Vagina (tissue), 2 donors: ENCODE measurements at places on chromosomes 16 and 17.

- no peak for DNase-seq
These were observed 1.5 kb upstream of the FBXL16 start for GRCh38 chr16:707062-707538.

DNA sequence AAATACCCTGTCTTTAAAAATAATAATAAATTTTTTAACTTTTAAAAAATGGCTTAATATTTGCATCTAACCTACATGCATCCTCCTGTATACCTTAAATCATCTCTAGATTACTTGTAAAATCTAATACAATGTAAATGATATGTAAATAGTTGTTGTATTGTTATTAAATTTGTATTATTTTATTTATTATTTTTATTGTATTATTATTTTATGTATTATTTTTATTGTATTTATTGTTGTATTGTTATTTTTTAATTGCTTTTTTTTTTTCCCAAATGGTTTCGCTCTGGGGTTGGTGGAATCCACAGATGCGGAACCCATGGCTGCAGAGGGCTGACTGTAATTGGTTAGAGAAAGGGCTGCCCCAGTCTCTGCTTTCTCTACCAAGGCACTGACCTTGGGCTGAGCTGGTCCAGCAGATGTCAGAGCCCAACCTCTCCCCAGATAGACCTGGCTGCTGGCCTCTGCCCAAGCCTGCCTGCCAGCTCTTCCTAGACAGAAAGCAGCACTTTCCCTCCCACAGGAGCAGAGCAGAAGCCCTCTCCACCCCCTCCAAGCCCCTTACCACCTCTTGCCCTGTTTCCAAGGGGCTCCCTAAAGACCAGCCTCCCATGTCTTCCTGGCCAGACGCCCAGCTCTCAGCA lies 183.8 kb downstream of the GSG1L start:
- DNase-seq, result no peak

DNA sequence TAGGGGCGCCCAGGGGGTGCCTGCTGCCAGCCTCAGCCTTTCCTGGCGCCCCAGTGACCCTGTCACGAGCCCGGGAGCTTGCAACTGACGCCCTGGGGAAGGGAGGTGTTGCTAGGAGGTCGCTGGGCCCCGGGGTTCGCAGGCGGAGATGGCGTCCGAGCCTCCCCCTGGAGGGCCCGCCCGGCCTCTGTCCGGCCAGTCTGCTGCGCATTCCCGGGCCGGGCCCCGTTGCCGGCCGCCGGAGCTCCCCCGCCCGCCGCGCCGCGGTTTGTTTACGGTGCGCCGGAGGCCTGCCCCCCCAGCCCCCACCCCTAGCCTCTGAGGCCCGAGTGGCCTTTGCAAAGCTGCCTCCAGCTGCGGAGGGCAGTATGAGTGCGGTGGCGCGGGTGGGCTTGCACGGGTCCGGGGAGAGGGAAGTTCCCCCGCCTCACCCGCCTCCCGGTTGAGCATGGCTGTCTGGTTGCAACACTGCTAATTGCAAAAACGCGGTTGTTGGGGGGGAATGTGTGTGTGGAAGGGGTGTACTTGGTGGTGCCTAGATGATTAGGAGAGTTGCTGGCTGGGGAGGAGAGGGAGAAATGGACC lies 514 bp downstream of the THRA start:
- DNase-seq, result no peak

DNA sequence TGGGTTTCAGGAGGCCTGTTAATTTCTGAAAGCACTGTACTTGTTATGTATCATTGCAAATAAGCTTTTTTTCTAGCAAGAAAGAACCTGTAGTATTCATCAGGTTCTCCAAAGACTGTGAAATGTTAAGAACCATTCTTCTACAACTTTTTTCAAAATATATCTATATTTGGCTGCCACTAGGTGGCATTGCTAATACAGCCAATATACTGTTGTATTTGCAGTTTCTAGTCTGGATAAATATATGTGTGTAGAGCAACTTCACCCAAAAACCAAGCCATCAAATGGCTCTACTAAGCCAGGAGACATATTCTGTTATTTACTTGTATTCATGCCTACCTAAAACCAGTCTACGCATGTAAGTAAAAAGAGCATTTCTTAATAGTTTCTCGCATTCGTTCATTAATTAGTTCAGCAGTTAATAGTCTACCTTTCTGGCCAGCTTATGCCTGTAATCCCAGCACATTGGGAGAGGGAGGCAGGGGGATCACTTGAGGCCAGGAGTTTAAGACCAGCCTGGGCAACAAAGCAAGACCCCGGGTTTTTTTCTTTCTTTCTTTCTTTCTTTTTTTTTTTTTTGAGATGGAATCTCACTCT lies 39.5 kb downstream of the VMP1 start:
- DNase-seq, result no peak

DNA sequence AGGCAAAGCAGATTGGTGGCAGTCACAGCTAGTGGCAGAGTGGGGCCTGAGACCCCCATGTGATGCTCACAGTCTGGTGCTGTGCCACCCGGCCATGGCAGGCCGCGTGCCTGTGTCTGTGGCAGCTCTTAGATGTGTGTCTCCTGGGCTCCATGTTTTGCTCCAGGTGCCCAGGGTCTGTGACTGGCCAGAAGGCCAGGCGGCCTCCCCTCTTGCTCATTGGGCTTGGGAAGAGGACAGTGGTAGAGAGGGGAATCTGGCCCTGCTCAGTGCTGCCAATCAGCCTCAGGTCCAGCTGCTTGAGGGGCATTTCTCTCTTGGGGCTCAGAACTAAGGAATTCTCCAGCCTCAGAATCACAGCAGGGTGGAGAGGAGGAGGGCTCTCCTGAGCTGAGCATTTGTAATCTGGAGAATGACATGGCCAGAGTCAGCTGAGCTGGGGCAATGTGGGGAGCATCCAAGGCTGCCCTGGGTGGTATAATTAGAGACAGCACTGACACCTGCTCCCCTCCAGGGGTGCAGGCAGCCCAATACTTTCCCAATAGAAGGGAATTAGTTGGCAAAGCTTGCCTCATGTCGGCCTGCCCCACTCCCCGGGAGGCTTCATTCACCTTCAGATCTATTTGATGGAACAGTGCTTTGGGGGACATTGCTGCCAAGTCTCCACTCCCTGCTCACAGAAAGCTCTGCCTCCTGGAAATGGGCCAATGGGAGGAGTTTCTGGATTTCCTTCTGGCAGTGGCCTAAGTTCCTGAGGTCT lies 2.7 kb upstream of the LASP1NB start:
- DNase-seq, result no peak

DNA sequence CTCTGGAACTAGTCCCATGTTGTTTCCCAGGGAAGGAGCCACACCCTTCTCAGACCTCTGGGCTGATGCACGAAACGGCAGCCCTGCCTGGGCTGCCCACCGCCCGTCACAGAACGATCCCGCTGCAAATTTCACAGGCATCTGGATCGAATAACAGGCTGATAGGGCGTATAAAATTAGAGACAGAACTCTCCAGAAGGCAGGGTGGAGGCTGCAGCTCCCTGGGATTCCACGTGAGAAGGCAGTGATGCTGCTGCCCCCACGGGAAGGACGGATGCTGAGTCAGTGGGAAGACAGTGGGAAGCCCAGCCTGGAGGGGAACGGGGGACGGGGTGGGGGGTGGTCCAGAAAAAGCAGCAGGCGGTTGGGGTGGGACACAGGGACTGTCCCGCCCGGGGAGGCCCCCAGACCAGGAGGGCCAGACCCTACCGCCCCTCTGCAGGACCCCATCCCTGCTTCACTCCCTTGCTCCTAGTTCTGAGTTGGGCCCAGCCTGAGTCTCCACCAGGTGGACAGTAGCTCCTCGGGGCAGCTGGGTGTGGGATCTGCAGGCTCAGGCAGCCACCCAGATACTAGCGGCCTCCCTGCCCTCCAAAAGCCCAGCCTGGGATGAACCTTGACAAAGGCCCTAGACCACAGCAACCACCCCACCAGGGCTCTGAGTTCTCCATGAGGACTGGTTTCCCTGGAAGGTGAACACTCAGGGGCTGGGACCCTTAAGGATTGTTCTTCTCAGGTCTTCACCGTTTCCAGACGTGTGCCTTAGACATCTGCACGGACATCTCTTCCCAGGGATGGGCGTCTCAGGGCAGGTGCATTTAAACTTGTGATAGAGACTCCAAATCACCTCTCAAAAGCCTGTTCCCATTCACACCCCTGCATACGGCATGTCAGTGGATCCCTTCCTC lies 117.8 kb downstream of the METRNL start:
- DNase-seq, result no peak

GRCh38 chr16:54290833-54291655 lies 4.5 kb upstream of the IRX3 start:
- DNase-seq, result no peak

DNA sequence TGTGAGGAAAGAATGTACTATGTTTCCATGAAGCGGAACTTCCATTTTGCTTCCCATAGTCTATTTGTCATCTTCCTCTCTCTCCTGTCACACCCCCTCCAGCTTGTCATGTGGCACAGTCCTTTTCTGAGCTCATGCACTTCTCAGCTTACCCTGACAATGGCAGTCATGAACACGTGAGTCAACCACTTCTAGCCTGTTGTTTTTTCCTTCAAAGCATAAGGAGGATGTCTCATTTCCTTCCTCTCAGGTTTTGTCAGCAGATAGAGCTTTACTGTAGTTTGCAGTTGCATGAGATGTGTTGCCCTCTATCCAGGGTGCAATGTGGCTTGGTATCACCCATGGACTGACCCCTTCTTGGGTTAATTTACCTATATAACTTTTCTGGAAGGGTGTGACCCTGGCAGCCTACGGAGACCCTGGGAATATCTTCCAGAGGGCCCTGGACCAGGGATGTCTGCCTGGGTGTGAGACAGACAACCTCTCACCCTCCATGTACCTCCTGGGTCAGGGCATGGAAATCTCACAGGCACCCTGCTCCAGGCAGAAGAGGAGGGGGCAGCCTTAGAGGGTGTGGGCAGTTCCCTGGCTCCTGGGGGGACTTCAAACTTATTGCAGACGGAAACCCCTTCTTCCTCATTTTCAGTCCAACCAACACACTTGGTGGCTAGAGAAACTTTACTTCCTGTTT lies 4.0 kb upstream of the ZNF267 start:
- DNase-seq, result no peak

DNA sequence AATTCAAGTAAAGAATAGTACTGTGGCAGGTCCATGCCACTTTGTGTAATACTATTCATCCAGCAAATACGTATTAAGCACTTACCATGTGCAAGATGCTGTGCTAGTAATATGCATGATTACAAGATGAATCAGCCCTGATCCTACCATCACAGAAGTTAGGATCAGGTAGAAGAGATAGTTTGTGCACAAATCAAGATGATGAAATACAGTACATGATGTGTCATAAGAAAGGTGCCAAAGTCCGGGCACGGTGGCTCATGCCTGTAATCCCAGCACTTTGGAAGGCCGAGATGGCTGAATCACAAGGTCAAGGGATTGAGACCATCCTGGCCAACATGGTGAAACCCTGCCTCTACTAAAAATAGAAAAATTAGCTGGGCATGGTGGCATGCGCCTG lies 10.9 kb downstream of the COG4 start:
- no peak for DNase-seq

DNA sequence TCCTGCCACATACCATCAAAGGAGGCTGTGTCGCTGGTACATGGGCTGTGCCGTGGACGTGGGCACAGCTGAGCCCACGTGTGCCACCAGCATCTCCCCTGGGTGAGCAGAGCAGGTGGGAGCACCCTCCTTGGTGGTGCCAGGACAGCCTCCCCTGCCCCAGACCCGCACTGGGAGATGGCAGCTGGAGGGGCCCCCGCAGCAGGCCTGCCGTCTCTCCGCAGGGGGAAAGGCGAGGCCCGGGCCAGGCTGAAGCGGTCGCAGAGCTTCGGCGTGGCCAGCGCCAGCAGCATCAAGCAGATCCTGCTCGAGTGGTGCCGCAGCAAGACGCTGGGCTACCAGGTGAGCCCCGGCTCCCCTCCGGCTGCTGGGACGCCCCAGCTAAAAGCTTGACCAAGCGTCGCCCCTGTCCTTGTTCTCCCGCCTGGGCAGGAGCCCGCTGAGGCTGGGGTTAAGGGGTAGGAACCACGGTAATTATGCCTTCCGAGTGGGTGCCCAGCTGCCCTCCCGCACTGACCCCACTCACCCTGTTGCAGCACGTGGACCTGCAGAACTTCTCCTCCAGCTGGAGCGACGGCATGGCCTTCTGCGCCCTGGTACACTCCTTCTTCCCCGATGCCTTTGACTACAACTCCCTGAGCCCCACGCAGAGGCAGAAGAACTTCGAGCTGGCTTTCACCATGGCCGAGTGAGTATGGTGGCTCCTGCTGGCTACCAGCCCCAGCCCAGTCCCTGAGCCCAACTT lies 12.5 kb downstream of the SMTNL2 start:
- no peak for DNase-seq

DNA sequence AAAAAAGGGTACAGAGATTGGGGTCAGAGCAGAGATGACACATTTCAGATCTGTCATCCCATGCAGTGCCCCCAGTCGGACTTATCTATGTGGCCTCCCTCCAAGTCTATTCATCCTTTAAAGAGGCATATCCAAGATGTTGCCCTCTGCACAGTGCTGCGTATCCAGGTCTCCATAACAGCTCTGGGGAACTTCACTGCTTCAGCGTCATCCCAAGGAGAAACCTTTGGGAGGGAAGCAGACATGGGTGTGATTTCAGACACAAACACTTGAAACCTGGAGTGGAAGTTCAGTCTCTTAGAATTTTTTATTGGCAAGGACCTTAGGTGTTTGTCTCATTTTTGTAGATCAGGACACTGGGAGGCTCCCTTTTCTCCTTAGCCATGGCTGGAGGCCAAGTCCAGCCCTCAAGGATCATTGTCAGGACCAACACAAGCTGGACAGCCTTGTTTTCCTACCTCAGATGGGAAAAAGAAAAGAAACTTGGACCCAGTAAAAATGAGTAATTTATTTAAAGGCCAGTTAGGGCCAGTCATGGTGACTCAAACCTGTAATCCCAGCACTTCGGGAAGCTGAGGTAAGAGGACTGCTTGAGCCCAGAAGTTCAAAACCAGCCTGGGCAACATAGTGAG lies 23.9 kb upstream of the NLK start:
- no peak for DNase-seq

GRCh38 chr17:32588982-32589381 lies 102.2 kb downstream of the CDK5R1 start:
- no peak for DNase-seq

DNA sequence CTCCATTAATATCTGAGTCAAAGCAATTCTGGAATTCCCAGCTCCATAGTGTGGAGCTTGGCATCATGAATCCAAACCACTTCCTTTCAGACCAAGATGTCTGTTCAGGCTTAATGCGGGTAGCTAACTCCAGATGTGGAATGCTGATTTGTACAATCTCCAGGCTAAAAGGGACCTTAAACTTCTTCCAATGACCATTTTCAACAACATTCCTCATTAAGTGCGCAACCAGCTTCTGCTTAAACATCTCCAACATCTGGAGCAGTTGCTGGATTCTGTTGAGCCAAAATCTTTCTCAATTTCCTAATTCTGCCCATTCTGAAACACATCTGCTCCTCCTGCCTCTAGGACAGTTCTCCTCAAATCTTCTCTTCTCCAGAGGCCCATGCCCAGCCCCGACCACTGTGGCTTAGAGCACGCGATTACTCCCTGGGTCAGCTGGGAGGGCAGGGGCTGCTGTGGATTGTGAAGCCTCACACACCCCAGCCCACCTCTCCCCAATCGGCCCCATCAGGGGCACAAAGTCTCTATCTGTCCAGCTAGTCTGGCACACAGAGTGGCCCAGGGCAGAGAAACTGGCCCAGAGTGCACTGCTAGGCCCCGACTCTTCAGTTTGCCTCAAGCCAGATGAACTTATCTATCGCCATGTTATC lies 36.2 kb downstream of the ASPA start:
- no peak for DNase-seq

GRCh38 chr16:7584561-7584960 lies 251.9 kb downstream of the RBFOX1 start:
- no peak for DNase-seq
